ENCODE measurements at places on chromosomes 6 and 20. TPM values are rescaled to one million over a fixed set of nuclear protein-coding genes. Genes with fewer than 3 reads are reported as not detected.

The PCK1 gene
- 0.32 TPM for total RNA-seq

The KIAA0408 gene
- total RNA-seq: 3.7 TPM

The GPANK1 gene
- total RNA-seq: 18.5 TPM

The TRERF1 gene
- 2.3 TPM for total RNA-seq

The REPS1 gene
- total RNA-seq: 66.4 TPM

The EPB41L2 gene
- total RNA-seq: 15.8 TPM

The GSTA3 gene
- total RNA-seq: not detected

The SPTLC3 gene
- total RNA-seq: 2.0 TPM

The APCDD1L gene
- not detected for total RNA-seq

The ELOVL2 gene
- 30.4 TPM for total RNA-seq

The KCNK16 gene
- total RNA-seq: not detected

The SEC23B gene
- 104 TPM for total RNA-seq

The SOX18 gene
- not detected for total RNA-seq

The PRSS35 gene
- 0.18 TPM for total RNA-seq

The DAAM2 gene
- total RNA-seq: 11.7 TPM

The ISM1 gene
- total RNA-seq: 4.8 TPM

The MAP1LC3A gene
- total RNA-seq: 1.5 TPM

The NRSN1 gene
- total RNA-seq: not detected

The FGD2 gene
- not detected for total RNA-seq

The OXT gene
- total RNA-seq: not detected

The SLC32A1 gene
- total RNA-seq: not detected

The BACH2 gene
- 0.77 TPM for total RNA-seq

The IFNGR1 gene
- 40.5 TPM for total RNA-seq

The RSPH9 gene
- total RNA-seq: 1.1 TPM

The ZSCAN16 gene
- total RNA-seq: 1.7 TPM

All from SK-MEL-5 (cell line).